ENCODE measurements at places on chromosomes 13 and 19.

DNA sequence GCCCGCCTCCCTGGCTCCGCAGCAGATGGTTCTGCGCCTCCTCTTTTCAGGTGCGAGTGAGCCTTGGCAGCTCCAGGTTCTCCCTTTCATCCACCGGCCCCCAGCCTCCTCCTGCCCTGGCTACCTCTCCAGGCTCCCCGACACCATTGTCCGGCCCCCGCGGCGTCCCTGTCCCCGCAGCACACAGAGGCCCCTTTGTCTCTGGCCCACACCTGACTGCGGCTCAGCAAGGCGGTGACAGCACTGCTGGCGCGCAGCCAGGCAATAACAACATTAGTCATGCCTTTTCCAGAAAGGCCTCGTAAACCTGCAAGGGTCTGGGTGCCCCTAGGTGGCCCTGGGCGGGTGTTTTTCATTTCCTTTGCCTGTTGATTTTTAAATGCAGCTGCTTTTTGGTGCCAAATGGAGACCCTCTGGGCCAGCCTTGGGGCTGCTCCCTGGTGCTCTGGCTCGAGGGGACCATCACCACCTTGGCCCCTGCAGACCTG lies 73.2 kb upstream of the MEDAG start:
- DNase-seq, result peak; percentile 45

DNA sequence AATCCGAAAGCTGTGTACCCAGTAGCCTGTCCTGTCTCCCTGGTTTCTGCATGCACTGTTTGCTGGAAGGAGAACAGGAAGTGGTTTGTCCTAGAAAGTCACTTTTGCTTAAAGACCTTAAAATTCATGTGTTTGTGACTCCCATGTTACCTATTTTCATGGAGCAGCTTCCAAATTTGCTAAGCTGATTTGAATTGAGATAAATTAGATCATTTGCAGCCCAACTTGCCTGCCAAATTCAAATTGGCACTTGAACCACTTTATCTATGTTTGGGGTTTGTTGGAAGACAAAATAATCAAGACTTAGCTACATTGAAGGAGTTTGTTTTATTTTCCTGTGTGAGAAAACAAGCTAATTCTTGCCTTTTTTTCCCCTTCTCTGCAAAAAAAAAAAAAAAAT lies 532.5 kb downstream of the DIAPH3 start:
- DNase-seq, result no peak

DNA sequence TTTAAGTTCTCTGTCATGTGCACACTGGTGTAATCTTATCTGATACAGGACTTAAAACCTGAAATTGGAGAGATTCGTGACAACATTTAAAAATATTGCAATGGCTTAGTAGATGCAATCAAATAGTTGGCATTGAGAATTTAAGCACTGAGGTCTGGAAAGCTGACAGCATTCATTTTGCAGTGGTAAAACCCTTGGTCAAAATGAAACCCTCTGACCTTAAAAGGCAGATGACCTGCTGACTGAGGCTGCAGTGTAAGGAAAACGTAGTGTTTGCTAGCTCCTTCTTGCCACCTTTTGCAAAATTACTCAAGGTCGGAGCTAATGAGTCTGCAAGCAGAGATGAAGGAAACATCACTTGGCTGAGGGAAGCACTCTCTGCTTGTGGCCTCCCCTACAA lies 150.6 kb downstream of the KCTD12 start:
- DNase-seq, result no peak

- DNase-seq, result no peak
Measured at GRCh38 chr19:42111384-42111783, 20.9 kb downstream of the POU2F2 start.

GRCh38 chr13:27446986-27447583 lies 3.3 kb downstream of the MTIF3 start:
- DNase-seq, result no peak

DNA sequence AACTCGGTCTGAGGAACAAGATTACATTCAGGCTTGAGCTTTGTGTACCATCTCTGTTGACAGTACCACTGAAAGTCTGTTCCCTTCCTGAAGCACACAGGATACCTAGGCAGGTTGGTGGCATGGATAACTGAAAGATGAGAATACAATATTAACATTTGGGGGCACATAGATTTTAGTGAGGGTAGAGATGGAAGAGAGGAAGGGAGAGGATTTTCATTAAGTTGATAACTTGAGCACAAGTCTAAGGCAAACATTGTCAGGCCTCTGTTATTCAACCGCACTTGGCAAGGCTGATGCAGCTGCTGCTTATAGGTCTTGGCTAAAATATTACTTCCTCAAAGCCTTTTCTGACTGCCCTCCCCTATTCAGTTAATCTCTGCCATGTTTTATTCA lies 10.9 kb downstream of the MIR17HG start:
- no peak for DNase-seq

DNA sequence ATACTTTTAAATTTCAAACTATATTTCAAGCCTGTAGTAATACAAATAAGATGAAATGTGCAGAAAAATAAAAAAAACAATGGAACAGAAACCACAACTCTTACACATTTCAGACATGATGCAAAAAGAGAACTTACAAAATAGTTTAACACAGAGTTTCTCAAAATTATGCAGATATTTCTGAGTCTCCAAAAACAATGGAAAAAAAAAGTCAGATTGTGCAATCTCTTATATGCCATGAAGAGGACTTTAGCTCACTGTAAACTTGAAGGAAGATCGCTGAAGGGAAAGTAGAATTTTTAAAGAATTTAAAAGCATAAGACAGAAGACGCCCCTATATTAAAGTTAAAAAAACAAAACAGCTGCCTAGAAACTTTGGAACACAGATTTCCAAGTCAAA lies 20.4 kb downstream of the ZNF708 start:
- no peak for DNase-seq

DNA sequence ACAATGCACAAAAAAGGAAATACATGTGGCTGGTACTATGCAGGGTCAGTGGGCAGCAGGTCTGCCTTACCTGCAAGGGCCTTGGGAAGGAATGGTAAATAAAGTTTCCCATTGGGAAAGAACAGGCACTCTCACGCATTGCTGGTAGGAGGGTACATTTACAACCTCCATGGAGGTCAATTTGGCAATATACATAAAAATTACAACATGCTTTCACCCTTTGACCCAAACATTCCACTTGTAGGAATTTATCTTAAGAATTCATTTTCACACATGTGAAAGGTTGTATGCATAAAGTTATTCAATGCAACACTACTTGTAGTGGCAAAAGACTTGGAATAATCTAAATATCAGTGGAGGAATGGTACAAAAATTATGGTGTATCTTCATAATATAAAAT lies 216.4 kb downstream of the DLEU7 start:
- no peak for DNase-seq

DNA sequence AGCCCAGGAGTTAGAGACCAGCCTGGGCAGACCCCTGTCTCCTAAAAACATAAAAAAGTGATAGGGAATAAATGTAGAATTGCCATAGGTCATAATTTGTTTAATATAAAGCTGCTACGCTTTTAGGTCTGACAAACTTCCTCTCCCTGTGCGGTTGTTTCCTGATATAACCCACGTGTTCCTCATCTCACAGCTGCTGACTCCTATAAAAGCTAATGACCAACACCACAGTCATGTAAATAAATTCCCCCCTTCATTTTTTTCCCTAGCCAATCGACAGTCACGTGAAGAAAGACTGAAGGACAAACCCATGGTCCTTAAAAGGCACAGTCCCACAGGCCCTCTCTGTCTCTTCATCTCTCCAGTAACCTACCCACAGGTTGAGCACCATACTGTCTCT lies 27.5 kb downstream of the ZNF266 start:
- DNase-seq, result no peak
